ENCODE measurements at places on chromosomes 4 and X.

- DNase-seq = no peak
Observed at GRCh38 chr4:53551958-53552357, 39.3 kb downstream of the LNX1 start.

- no peak for DNase-seq
Observed at GRCh38 chr4:165787516-165788274, 85.3 kb upstream of the TLL1 start.

DNA sequence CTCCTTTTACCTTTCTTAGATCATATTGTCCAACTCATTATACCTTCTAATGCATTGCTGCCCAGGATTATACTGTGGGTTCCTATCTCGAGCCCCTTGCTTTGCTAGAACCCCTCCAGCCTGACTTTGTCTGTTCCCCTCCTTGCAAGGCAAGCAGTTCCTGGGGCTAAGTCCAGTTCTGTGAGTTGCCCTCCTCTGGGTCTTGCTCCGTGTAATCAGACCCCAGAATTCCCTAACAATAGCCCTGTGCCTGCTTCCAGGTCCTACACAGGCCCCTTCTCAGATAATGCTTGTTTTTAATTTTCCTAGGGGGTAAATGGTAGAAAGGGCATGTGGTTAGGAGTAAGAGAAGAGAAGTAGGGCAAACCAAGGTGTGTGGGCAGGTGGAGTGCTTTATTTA is 145.9 kb downstream of the FSTL5 start:
- no peak for DNase-seq

DNA sequence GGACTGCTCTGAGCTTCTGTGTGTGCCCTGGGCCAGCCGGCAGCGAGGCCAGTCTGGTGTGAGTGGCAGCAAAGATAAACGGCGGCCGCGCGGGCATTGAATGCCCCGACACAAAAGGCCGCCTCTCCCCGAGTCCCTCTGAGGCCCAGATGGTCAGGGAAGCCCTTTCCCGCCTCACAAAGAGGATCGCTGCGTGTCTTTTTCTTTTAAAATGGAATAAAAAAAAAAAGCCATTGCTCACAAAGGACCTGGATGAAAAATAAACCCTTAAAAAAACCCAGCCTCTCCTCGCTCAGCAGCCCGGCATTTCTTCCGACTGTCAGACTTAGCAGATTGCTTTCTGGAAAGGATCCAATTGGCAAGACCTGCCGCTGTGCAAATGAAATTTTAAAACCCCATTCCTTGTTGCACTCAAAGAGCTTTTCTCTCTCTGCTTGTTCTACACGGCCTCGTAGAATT is 578.7 kb downstream of the BCOR start:
- no peak for DNase-seq

GRCh38 chr4:36187723-36188333 is 56.5 kb downstream of the ARAP2 start:
- DNase-seq = no peak

DNA sequence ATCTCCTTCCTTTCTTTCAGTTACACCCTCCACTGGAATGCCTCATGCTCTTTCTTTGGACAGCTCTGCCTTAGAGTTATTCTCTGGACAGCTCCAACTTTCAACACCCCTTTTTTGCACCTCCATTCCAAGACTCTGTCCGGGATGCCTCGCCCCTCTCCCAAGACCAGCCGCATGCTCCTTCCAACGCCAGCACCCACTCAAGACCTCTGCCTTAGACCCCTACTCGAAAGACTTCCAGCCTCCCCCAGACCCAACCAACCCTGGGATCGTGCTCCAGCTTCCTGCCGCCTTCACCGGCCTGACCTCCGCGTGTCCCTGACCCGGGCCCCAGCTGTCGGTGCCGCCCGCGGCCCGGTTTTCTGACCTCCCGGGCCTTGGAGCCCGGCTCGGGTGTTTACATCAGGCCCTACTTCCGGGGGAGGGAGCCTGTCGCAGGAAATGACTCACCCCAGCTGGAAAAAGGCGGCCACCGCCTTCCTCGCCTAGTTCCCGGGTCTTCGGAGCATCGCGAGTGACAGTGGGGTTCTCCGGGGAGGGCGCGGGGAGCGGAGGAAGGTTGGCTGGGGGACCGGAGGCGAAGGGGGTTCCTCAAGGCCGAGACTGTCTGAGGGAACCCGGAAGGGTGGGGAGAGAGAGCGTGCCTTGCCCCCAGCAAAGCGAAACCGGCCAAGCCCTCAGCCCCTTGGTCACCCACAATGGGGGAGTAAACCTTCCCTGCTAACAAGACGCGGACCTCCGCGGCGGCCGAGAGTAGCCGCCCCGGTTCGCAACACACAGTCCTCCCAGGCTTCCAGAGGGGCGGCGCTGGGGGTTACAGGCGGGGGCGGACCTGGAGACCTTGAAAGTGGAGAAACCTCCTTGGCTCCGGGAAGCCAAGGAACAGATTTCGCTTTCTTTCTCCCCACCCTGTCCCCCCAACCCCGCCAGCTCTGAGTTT is at the start of gene WDR45:
WDR45 (minus strand) TSS at position 399 of the 940 bp plus-strand sequence. CDS start 1,792 bp downstream, outside the sequence.
- no peak for DNase-seq

DNA sequence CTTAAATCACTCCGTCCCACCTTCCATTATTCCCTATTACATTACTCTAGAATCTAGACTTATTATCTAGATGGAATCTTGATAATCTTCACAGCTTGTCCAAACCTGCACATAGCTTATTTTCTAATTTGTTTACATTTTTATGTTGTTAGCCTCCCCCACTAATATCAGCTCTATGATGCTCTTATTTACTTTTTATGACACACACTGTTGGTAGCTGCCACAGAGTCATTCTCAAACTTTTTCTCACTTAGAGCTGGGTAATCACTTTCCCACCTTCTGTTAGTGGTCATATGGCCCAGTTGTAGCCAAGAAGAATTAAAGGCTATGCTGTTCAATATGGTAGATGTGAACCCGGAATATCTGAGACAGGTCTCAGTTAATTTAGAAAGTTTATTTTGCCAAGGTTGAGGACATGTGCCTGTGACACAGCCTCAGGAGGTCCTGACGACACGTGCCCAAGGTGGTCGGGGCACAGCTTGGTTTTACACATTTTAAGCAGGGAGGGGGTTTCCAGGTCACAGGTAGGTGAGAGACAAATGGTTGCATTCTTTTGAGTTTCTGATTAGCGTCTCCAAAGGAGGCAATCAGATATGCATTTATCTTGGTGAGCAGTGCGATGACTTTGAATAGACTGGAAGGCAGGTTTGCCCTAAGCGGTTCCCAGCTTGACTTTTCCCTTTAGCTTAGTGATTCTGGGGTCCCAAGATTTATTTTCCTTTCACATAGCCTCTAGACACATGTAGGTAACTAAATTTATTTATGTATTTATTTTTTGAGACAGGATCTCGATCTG is 7.0 kb upstream of the ADGRA3 start:
- no peak for DNase-seq

- no peak for DNase-seq
Observed at GRCh38 chr4:3408793-3409330, 32.9 kb upstream of the HGFAC start.

GRCh38 chr4:114626196-114626595 is 27.6 kb downstream of the UGT8 start:
- no peak for DNase-seq

GRCh38 chr4:19806865-19807264 is 444.8 kb upstream of the SLIT2 start:
- no peak for DNase-seq

GRCh38 chr4:76984127-76984526 is 34.6 kb downstream of the SEPTIN11 start:
- DNase-seq = no peak

- DNase-seq = no peak
Observed at GRCh38 chr4:168864821-168865541, 145.1 kb downstream of the CBR4 start.

DNA sequence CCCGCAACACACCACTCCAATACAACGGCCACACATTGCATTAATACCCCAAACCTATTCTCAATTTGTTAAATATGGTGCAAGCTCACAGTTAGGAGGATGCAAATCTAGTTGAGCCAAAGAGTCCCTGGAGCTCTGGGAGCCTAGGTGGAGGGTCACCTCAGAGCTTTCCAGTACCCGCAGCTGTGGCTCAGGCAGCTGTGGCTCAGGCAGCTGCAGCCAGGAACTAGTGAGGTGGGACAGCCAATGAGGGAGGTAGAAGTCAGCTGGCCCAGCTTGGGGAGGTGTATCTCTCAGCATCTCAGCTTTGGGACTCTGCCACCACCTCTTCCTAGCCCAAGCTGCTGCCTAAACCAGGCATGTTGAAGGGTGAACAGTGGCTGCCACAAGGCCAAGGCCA is 36.7 kb upstream of the ARHGAP6 start:
- no peak for DNase-seq

DNA sequence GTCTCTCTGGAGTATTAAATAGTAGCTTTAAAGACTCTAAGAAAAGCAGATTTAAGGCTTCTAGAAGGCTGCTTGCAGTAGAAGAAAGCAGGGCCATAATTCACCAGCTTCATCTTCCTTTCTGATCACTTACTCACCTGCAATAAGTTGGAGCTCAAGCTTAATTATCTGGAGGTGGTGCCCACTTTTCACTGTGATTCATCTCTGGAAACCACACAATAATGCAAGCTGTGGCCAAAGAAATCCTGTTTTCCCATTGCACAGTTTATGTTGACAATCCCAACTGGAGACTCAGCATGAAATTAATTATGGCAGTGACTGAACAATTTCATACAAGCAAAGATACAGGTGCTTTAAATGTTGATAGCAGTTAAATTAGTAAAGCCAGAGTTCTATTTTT is 14.7 kb downstream of the CWH43 start:
- DNase-seq = no peak

DNA sequence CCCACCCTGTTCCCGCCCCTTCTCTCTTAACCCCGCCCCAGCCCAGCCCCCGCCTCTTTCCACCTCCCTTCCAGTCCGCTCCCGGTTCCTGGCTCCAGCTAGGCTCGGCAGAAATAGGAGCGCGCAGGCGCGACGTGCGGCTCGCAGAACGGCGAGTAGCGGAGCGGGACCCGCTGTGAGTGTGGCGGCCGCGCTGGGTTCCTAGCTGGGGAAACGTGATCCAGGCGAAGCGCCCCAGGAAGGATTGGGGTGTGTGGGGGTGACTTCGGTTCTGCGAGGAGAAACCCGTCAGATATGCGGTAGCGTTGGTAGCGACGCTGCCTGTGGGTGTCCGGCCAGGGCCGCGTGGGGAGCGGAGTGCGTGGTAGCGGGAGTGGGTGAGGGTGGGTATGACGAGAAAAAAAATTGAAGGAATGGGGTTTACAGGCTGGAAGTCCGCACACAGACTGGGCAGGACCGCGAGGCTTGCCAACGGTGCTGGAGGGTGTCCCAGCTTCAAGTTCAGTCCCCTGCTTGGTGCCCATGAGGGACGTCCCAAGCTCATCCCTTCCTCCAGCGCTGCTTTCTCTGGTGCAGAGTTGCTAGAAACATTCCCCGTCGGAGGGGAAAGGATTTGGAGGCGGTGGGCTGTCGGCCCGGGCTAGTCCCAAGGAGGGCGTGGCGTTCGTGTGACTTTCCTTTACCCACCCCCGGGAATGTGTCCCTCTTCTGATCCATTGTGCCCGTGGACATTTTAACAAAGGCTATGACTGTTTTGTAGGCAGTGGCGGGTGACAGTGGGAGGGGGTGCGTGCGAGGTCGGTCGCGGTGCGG is at the start of gene PRRG1:
PRRG1 (plus strand) TSS at position 144 of the 813 bp plus-strand sequence. CDS start 56,886 bp downstream, outside the sequence.
- DNase-seq = no peak

DNA sequence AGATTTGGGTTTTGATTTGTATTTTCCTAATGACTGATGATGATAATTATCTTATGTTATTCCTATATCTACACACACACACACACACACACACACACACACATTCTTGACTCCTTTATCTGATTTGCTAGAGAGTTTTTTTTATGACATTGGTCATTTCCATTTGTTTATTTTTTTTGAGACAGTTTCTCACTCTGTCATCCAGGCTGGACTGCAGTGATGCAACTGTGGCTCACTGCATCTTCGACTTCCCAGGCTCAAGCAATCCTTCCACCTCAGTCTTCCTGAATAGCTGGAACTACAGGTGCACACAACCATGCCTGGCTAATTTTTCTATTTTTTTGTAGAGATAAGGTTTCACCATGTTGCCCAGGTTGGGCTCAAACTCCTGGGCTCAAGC is 6.7 kb downstream of the ZNF81 start:
- DNase-seq = no peak

- no peak for DNase-seq
Observed at GRCh38 chr4:154491341-154492271, at the start of gene DCHS2. Gene DCHS2, minus strand, starts transcription at chr4:154491799. Its CDS starts 444 bp downstream, at chr4:154491355.

- no peak for DNase-seq
Observed at GRCh38 chrX:97787311-97787710, 903.6 kb downstream of the RPA4 start.

- DNase-seq = no peak
Observed at GRCh38 chr4:173432430-173432829, 33.5 kb upstream of the SCRG1 start.

GRCh38 chr4:70737006-70737405 is 15.2 kb downstream of the RUFY3 start:
- DNase-seq = no peak

Measured in esophagus squamous epithelium (tissue), 5 donors.